ENCODE measurements at places on chromosomes 6 and 20. TPM values are rescaled to one million over a fixed set of nuclear protein-coding genes. Genes with fewer than 3 reads are reported as not detected.

The MAK gene
- not detected for total RNA-seq

The BPIFA1 gene
- total RNA-seq, result not detected

The VGLL2 gene
- not detected for total RNA-seq

The ZNF337 gene
- total RNA-seq, result 16.3 TPM

The GLO1 gene
- total RNA-seq, result 38.8 TPM

The TSPO2 gene
- total RNA-seq, result not detected

The FAM184A gene
- total RNA-seq, result 0.08 TPM

The TCP11 gene
- total RNA-seq, result not detected

The SPDEF gene
- not detected for total RNA-seq

The HLA-DQA1 gene
- not detected for total RNA-seq

All from smooth muscle cell of the coronary artery (primary cell).